ENCODE measurements at places on chromosomes 11 and 22.

DNA sequence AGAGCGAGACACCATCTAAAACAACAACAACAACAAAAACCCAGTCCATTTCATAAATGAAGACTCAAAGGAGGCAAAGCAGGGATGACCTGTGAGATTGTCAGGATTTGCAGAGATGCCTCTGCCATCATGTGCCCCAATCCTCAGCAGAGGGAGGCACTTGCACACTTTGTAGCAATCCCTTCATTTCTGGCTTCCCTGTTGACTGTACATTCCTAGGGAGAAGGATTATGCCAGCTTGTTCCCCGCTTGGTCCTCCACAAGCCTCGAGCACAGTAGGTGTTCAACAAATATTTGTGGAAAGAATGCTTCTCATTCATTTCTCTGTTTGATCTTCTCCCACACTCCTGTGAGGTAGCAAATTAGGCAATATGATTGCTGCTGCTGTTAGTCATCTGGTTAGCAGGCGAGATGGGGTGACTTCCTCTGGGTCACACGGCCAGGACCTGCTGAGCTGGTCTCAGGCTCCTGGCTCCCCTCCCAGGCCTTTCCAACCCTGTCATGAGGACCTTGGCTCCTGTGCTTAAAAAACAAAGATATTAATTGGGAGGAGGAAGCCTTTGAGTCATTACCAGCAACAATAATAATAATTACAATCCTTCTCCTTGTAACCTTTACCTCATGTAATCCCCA lies 34.1 kb downstream of the LIF start:
- DNase-seq, result no peak

DNA sequence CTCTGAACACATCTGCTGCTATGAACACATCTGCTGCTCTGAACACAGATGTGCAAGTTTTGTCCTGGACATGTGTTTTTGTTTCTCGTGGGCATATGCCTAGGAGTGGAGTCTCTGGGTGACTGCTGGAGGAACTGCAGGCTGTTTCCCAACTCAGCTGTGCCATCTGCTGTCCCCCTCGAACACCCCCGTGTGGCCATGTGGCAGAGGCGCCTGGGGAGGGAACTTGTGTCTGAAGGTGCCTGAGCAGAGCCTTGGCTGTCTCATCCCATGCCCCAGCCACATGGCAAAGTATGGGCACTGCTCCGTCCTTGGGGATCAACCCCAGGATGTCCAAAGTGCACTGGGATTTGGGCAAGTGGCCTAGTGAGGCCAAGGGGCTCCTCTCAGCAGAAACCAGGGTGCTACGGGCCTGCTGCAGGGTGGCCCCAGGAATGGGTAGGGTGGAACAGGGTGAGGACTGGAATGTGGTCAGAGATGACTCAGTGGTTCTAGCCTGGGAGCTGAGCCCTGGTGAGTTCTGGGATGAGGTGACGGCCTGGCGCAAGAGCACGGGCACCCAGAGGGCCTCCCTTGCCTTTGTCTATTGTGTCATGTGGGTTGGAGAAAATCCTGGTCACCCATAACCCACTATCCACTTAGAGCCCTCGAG lies 14.7 kb downstream of the GATD1 start:
- DNase-seq, result no peak

DNA sequence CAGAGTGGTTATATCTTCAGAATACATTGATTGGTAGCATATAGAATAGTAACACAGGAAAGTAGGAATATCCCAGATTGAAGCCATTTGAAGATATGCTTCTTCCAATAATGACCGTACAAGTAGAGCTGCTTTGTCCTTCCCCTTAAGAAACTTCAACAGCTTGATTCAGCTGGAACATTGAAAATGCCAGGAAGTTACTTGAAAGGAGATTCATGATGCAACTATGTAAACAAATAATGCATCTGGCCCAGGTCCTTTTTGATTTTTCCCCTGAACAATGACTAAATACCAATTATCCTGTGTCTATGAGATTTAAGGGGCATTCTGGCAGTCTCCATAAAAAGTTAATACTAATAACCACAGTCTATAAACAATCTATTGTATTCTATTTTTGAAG lies 3.0 kb downstream of the DKK3 start:
- DNase-seq, result no peak

DNA sequence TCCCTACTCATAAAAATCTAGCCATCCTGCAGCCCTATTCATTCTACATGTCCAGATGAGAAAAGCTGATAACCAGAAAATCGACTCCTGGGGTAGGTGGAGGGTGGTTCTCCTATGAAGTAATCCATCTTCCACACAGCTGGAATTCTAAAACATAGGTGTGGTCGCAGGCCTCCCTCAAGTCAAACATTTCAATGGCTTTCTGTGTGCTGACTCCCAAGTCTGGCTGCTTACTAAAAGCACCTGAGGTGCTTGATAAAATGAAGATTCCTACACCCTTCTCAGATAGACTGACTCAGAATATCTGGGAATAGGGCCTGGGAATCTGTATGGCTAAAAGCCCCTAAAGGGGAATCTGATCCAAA lies 26.1 kb downstream of the IRAG1 start:
- DNase-seq, result no peak

- no peak for DNase-seq
These were observed 48.2 kb downstream of the ZNF143 start for GRCh38 chr11:9509041-9509440.

- no peak for DNase-seq
These were observed 10.7 kb downstream of the MAML2 start for GRCh38 chr11:96332126-96332771.

- peak; percentile 21 for DNase-seq
These were observed 62.1 kb upstream of the NUP50 start for GRCh38 chr22:45101515-45102227.

Data from NCI-H2107 (cell line).